Pancreas (tissue), 10 donors: ENCODE measurements at places on chromosomes 11 and 22. TPM values are rescaled to one million over a fixed set of nuclear protein-coding genes. Genes with fewer than 3 reads are reported as not detected.

The IRF7 gene
- total RNA-seq, result 4.0 TPM

- DNase-seq, result no peak
Observed at GRCh38 chr11:95714843-95715776, 74.5 kb downstream of the FAM76B start.

The CHST1 gene
- total RNA-seq, result 0.23 TPM

GRCh38 chr11:27618281-27618915 lies 81.9 kb downstream of the BDNF start:
- DNase-seq, result no peak

GRCh38 chr22:38316364-38317121 lies 690 bp downstream of the CSNK1E start:
- peak; percentile 60 for DNase-seq

The SCGB2A2 gene
- not detected for total RNA-seq

The SCARF2 gene
- 5.2 TPM for total RNA-seq

DNA sequence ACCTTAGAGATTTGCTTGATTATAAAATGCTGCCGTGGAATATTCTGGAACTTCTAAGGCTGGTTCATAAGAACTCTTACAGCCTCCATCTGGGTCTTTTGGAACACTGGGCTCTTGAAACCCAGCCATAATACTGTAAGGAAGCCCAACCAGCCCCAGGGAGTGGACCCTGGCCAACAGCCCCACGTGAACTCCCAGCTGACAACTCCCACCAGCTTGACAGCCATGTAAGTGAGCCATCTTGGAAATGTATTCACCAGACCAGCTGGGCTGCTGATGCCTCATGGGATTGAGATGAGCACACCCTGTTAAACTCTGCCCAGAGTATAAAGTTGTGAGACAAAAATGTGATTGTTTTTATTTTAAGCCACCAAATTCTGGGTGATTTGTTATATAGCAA lies 378.7 kb upstream of the RAG2 start:
- no peak for DNase-seq

The JHY gene
- 1.4 TPM for total RNA-seq

- DNase-seq, result no peak
Observed at GRCh38 chr22:22720201-22720723, 75.8 kb downstream of the GGTLC2 start.

- no peak for DNase-seq
Observed at GRCh38 chr22:49577168-49578060, 250.3 kb downstream of the BRD1 start.

GRCh38 chr11:75185866-75186265 lies 35.0 kb downstream of the SLCO2B1 start:
- no peak for DNase-seq

DNA sequence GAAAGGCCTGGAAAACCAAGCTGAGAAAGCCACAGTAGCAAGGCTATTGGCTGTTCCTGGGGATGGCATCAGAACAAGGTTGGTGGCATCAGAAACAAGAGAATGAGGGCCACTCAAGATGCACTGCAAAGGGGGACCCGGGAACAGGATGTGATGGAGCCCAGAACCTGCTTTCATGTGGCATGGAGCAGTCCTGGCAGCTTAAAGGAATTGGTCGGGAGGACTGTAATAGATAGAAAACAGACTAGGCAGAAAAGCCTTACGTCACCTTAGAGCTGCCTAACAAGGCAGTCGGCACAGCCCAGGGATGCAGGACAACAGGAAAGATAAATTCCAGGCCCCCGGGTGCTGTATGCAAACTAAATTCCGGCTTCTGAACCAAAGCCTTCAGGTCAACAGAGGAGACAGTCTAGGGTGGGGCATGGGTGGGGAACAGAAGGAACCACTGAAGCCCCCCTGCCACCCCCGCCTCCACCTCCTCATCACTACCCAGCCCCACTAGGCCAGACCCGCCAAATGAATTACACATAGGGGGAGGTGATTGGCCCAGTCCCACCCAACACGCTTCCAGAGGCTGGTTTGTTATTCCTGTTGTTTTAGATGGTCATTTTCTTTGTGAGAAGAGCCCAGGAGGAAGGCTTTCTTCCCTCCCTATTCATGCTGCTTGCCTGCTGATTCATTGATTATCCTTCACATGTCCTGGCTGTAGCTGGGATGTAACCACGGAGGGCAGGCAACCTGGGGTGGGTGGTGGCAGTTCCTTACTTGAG lies 25.7 kb upstream of the LRRC55 start:
- no peak for DNase-seq

The REXO2 gene
- total RNA-seq, result 36.4 TPM

DNA sequence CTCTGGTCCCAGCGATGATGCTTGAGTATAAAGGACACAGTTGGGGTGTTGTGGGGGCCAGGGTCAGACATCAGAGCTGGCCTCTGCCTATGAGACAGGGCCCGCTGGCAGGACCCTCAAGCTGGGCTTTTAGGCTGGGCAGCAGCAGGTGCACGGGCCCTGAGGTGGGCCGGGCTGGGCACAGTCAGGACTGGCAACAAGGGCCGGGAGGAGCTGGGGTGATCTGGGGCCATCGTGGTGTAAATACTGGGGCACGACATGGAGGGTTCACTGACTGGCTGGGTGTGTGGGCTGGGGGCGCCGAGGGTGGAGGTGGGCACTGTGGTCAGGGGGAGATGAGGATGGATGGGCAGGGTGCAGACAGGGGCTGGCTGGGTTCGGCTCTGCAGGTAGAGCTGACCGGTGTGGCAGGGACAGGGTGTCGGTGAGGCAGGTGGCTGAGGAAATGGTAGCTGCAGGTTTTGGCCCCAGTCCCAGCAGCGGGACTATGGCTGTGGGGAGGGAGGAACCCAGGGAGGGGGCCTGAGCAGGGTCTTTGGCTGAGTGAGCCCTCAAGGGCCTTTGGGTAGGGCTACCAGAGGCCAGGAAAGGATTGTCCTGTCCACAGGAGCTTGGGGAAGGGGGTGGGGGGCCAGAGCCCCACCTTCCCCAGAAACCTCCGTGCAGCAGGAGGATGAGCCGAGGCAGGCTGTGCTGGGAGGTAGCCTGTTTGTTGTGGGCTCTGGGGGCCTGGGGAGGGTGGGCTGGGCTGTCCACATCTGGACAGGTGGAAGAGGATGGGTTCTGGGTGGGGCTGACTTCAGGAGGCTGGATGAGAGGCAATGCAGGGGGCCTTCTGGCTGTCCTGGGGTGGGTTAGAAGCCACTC lies 81.4 kb downstream of the KCNQ1 start:
- DNase-seq, result peak; percentile 56
